ENCODE measurements at places on chromosomes 2 and 18.
A peak's percentile ranks its signal among the peaks of the same experiment; 100 is the strongest.

DNA sequence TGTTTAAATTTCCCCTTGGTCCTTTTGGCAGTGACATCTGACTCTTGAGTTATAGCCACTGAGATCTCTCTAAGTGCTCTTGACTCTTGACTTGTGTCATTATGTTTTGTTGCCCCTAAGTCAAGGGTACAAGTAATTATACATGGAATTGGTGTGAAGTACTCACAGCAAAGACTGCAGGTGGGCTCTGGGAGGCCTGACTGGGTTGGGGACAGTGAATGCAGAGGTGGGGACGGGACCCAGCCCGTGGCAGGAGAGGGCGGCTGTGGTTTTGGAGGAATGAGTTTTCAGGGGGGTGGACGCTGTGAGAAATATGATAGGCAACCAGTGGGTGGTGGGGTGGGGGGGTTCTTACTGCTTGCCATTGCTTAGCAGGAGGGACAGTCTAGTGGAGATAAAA, 97.8 kb downstream of the NCK2 start:
- DNase-seq = no peak

DNA sequence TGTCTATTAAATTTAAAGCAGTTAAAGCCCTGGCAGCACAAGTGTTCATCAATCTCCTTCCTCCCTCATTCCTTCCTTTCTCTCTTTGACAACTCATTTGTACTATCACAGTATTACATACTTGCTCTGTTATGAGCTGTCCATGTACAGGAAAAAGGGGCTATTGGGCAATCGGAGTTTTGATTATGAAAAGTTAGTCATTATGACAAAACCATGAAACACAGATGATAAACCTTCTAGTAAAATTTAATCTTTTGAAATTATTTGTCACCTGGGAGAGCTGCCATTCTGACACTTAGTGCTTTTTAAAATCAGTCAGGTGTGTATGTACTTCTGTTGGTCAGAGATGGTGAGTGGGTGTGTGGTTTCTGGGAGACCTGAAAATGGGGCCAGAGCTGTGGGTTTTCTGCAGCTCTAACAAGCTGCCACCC, 39.4 kb downstream of the MAP4K4 start:
- no peak for DNase-seq

- DNase-seq = no peak
These were observed 489.9 kb downstream of the NYAP2 start for GRCh38 chr2:225889452-225889851.

- DNase-seq = no peak
These were observed 2.8 kb upstream of the INPP4A start for GRCh38 chr2:98441706-98442450.

DNA sequence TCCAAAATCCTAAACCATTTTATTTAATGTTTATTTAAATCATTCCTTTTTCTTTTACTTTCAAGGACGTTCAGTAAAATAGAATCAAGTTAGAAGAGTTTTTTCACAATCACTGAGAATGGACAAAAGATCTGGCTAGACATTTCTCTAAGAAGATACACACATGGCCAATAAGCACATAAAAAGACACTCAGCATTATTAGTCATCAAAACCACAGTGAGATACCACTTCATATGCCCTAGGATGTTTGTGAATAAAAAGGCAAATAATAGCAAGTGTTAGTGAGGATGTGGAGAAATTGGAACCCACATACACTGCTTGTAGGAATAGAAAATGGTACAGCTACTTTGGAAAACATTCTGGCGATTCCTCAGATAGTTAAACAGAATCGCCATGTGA, 76.1 kb downstream of the RHBDD1 start:
- DNase-seq = no peak

- DNase-seq = no peak
These were observed 228.3 kb downstream of the LDLRAD4 start for GRCh38 chr18:13446610-13447461.

DNA sequence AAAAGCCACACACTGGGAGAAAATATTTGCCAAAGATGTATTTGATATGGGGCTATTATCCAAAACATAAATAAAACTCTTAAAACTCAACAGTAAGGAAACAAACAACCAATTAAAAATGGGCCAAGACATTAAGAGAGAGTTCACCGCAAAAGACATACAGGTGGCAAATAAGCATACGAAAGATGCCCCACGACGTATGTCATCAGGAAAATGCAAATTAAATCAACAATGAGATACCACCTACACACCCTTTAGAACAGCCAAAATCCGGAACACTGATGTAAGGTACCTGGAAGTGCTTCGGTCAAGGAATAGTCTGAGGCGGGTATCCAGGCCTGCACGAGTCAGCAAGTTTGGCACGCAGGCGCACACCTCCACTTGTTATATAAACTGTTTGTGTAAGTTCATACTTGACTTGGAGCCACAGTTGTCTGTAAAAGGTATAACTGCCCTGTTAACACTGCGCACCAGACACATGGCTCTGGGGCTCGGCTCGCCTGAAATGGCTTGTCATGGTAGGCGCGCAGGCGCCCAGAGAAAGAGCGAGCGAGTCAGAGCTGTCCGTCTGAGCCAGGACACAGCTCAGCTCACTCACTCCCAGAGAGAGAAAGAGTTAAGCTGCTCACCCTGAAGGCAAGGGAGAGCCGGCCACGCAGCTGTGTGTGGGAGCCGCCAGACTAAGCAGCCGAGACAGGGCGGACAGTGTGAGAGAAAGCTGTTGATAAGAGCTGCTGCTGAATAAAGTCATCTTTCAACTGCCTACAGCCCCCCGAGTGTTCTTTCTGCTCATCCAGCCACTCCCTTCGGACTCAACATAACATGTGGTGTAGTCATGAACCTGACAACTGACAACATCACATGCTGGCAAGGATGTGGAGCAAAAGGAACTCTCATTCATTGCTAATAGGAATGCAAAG, 87.3 kb downstream of the HNRNPLL start:
- DNase-seq = peak; percentile 80

DNA sequence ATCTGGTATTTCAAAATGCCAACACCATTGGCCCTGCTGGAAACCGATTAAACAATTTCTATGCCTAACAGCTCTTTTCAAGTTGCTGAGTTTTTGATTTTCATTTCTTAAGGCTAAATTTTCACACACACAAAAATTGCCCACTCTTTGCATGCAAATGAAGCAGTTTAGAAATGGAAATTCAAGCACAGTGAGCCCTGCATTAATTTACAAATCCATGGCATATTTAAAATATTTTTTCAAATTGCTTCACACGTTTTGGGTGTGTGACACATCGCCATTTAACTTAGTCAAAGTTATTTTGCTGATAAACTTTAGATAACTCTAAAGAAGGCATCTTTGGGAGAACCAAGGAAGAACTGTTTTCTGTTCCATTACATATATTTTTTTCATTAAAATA, 184.8 kb downstream of the TXNL1 start:
- no peak for DNase-seq

- DNase-seq = peak; percentile 88
These were observed 3.1 kb downstream of the GYPC start for GRCh38 chr2:126658905-126659561.

DNA sequence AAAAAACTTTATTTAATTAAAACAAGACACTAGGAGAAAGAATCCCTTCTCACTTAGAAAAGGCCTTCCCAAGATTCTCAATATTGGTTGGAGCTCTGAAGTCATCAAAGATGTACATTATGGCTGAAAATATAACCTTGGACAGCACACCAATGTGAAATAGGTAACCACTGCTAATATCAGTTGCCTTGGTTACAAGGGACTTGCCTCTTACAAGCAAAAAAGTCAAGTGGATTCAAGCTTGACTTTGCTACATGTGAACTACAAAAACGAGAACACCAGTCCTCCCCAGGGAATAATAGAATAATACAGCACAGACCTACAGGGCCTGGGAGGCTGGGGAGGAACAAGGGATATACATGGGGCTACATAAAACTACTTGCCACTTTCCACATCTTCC, 46.1 kb downstream of the NABP1 start:
- DNase-seq = no peak

GRCh38 chr2:224160917-224161316, 121.8 kb upstream of the SERPINE2 start:
- peak; percentile 77 for DNase-seq

DNA sequence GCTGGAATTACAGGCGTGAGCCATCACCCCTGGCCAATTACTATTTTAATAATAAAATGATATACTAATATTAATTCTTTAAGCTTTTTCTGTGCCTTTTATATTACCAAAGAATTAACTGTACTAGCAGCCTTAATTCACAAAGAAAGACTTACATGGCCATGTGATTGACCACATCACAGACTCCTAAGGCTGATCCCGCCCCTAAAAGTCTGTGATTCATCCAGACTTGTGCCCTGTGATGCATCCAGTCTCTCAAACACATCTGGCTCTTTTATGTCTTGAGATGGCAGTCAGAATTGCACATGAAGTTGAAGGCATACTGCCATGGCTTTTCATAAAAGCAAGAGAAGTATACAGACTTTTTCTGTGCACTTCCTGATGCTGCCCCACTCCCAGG, 91.7 kb downstream of the DTNA start:
- no peak for DNase-seq

DNA sequence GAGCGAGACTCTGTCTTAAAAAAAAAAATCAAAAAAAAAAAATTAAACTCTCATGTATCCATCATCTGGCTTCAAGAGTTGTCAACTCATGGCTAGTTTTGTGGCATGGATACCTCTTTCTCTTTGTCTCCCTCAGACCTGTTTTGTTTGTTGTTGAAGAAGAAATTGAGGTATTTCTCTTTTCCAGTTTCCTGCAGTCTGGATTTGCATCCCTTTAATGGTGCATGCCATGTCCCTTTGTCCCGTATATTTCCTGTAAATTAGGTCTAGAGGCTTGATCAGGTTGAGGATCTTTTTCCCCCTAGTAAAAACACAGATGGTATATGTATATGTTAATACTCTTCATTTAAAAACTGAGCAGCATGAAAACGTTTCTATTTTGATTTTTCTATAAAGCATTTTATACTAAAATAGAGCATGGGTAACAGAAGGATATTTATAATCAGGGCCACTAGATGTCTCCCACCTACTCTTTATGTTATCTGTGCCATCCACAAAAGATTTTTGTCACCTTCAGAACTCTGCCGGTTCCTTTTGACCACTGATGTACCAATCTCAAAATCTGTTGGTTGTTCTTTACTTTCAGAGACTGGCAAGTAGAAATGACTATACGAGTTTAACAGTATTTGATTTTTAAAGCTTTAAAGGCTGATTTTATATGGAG, 80.1 kb downstream of the GALNT1 start:
- no peak for DNase-seq

GRCh38 chr2:138023976-138024375, 59.7 kb downstream of the HNMT start:
- DNase-seq = no peak

DNA sequence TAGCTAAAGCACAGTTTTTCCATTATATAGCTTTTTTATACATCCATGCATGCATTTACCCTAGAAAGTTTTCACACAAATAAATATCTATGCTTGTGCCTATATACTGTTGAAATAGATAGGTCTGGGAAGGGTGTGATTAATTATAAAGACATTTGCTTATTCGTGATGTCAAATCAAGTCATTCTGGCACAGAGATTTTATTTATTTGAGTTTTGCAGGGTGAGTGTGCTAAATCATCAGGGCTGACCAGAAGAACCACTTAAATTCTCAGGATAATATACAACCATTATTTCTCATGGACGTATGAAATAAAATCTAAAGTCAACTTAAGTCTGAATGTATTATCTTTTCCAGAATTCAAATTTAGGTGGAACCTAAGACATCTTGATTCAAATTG, 295.5 kb downstream of the EPHA4 start:
- no peak for DNase-seq

- DNase-seq = no peak
These were observed 1062.7 kb downstream of the DSC3 start for GRCh38 chr18:29979881-29980280.

- DNase-seq = no peak
These were observed 24.4 kb downstream of the LBH start for GRCh38 chr2:30255466-30256408.

DNA sequence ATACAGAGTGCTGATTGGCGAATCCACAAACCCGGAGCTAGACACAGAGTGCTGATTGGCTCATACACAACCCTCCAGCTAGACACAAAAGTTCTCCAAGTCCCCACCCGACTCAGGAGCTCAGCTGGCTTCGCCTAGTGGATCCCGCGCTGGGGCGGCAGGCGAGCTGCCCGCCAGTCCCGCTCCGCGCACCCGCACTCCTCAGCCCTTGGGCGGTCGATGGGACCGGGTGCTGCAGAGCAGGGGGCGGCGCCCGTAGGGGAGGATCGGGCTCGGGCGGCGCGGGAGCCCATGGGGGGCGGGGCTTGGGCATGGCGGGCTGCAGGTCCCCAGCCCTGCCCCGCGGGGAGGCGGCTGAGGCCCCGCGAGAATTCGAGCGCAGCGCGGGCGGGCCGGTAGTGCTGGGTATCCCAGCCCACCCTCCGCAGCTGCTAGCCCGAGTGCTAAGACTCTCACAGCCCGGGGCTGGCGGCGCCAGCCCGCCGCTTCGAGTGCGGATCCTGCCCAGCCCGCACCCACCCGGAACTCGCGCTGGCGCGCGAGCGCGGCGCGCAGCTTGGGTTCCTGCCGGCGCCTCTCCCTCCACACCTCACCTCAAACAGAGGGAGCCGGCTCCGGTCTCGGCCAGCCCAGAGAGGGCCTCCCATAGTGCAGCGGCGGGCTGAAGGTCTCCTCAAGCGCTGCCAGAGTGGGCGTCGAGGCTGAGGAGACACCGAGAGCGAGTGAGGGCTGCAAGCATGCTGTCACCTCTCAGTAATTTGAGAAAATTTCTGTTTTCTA, 75.5 kb upstream of the ATP5MC3 start:
- peak; percentile 47 for DNase-seq

- peak; percentile 62 for DNase-seq
These were observed 777 bp upstream of the RAB17 start for GRCh38 chr2:237591141-237591881.

DNA sequence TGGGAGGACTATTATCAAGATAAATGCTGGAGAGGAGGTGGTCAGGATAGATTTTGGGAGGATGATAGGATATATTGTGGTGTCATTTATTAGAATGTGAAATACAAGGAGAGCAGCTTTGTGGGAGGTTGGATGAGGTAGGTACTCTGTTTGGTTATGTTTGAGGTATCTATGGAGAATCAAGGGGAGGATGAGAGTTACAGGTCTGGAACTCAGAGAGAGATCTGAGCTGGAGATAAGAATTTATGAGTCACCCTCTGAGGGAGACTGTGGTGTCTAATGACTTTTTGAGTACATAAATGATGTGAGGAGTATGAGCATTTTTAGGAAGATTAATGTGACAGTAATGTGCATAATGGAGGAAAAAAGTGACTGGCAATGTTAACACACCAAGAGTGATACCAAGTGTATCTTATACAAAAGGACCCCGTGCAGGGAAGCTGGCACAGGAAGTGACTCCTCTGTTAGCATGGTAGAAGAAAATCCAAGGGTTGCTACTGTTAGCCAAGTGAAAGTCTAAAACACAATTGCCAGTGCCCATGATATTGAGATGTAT, 48.2 kb downstream of the CRIM1 start:
- DNase-seq = no peak

DNA sequence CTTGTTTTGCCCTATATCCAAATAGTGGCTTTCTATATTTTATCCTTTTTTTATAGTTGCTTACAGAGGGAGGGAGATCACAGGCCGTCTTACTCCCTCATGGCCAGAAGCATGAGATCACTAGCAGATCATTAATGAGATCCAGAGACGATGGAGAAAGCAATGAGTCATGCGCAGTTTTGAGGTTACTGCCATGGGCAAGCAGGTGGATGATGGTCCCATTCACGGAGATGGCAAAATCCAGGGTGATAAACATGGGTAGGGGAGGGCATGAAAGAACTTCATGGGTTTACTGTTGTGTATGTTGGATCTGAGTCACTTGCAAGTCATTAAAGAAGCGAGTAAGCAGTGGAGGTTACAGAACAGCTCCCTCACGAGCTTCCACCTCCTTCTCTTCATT, 60.4 kb downstream of the C18orf63 start:
- DNase-seq = no peak

- DNase-seq = no peak
These were observed 21.9 kb downstream of the TMEM237 start for GRCh38 chr2:201621293-201621999.

Data from right cardiac atrium (tissue), 5 donors.